Neural progenitor cell (in vitro differentiated cells): ENCODE measurements at places on chromosomes 7 and 10. TPM values are rescaled to one million over a fixed set of nuclear protein-coding genes. Genes with fewer than 3 reads are reported as not detected.

GPR85 gene
- 1.2 and 3.0 TPM in 2 replicates for total RNA-seq

EBLN1 gene
- total RNA-seq = not detected in 2 replicates

FBXL13 gene
- 4.3 and 8.2 TPM in 2 replicates for total RNA-seq

HABP2 gene
- not detected in 2 replicates for total RNA-seq

NKX1-2 gene
- total RNA-seq = not detected in 2 replicates

KAZALD1 gene
- total RNA-seq = 0.77 and 1.8 TPM in 2 replicates

MAGI2 gene
- total RNA-seq = 4.2 and 5.8 TPM in 2 replicates

SUN3 gene
- total RNA-seq = not detected in 2 replicates

SPDYE1 gene
- total RNA-seq = not detected in 2 replicates

IQCE gene
- 4.6 and 10.1 TPM in 2 replicates for total RNA-seq

ABCC2 gene
- total RNA-seq = 0.25 and 0.26 TPM in 2 replicates

TRIL gene
- 8.5 and 14.3 TPM in 2 replicates for total RNA-seq

SFRP4 gene
- total RNA-seq = not detected in 2 replicates

STEAP1B gene
- total RNA-seq = 1.6 and 3.0 TPM in 2 replicates

LIPJ gene
- total RNA-seq = 0.06 and 0.39 TPM in 2 replicates

SNCG gene
- total RNA-seq = not detected in 2 replicates

TMEM273 gene
- not detected in 2 replicates for total RNA-seq

ACTA2 gene
- 19.0 and 22.3 TPM in 2 replicates for total RNA-seq

NPSR1 gene
- total RNA-seq = not detected in 2 replicates
